Activated T-cell treated with anti-CD3 and anti-CD28 coated beads, Interleukin-2, amount 50 U/mL, for 72 hours (primary cell): ENCODE measurements at places on chromosomes 12 and 14.

GRCh38 chr12:65605019-65605418 is 219.3 kb upstream of the HMGA2 start:
- H3K27me3 ChIP-seq = peaks cover 38% of the 10 kb centered on the region
- H3K4me3 ChIP-seq = no peak overlapping the region
- no peak for DNase-seq
- H3K27ac ChIP-seq = no peak overlapping the region
- no peaks in the 10 kb centered on the region for H3K36me3 ChIP-seq

GRCh38 chr12:2800046-2800570 is 5.3 kb downstream of the FKBP4 start:
- no peak for DNase-seq
- no peak overlapping the region for H3K27ac ChIP-seq
- peaks cover 34% of the 10 kb centered on the region for H3K36me3 ChIP-seq
- peaks cover 32% of the 10 kb centered on the region for H3K4me1 ChIP-seq

- no peaks in the 10 kb centered on the region for H3K27me3 ChIP-seq
- H3K27ac ChIP-seq = no peak overlapping the region
- no peaks in the 10 kb centered on the region for H3K36me3 ChIP-seq
- H3K4me3 ChIP-seq = no peak overlapping the region
- no peak for DNase-seq
These were observed 721.5 kb downstream of the SLC16A7 start for GRCh38 chr12:60317361-60317760.

DNA sequence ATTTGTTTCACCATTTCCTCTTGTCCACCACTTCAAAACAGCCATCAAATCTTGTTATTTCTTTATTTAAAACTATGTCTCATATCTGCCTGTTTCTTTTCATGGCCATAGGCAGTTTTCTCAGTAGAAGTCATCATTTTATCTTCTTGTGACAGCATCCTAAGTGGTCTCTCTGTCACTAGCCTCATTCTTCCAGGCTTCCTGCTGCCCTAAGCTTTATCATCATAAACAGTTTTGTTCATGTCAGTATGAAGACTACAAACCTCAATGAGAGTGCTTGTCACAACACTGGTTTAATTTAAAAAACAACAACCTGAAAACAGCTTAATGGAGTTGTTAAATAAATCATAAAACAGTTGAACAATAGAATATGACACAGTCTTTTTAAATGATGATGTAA is 387.8 kb upstream of the RPL10L start:
- no peak for DNase-seq
- no peak overlapping the region for H3K4me3 ChIP-seq
- no peaks in the 10 kb centered on the region for H3K36me3 ChIP-seq
- no peaks in the 10 kb centered on the region for H3K27me3 ChIP-seq
- no peaks in the 10 kb centered on the region for H3K4me1 ChIP-seq

GRCh38 chr14:64209444-64210131 is 84.6 kb downstream of the ESR2 start:
- H3K27me3 ChIP-seq = no peaks in the 10 kb centered on the region
- no peak overlapping the region for H3K4me3 ChIP-seq
- H3K36me3 ChIP-seq = no peaks in the 10 kb centered on the region
- DNase-seq = no peak
- no peak overlapping the region for H3K27ac ChIP-seq
- H3K4me1 ChIP-seq = no peaks in the 10 kb centered on the region

GRCh38 chr14:73943083-73943482 is 6.8 kb downstream of the FAM161B start:
- no peaks in the 10 kb centered on the region for H3K36me3 ChIP-seq
- no peaks in the 10 kb centered on the region for H3K27me3 ChIP-seq
- H3K4me1 ChIP-seq = no peaks in the 10 kb centered on the region
- H3K4me3 ChIP-seq = no peak overlapping the region
- no peak for DNase-seq
- peak overlapping the region; percentile 1 for H3K27ac ChIP-seq

- peak overlapping the region; percentile 29 for H3K4me3 ChIP-seq
- H3K27me3 ChIP-seq = no peaks in the 10 kb centered on the region
- H3K36me3 ChIP-seq = peaks cover 21% of the 10 kb centered on the region
- peaks cover 83% of the 10 kb centered on the region for H3K4me1 ChIP-seq
- H3K27ac ChIP-seq = peak overlapping the region; percentile 85
- peak; percentile 89 for DNase-seq
These were observed 5.3 kb downstream of the PHB2 start for GRCh38 chr12:6965026-6965661.

DNA sequence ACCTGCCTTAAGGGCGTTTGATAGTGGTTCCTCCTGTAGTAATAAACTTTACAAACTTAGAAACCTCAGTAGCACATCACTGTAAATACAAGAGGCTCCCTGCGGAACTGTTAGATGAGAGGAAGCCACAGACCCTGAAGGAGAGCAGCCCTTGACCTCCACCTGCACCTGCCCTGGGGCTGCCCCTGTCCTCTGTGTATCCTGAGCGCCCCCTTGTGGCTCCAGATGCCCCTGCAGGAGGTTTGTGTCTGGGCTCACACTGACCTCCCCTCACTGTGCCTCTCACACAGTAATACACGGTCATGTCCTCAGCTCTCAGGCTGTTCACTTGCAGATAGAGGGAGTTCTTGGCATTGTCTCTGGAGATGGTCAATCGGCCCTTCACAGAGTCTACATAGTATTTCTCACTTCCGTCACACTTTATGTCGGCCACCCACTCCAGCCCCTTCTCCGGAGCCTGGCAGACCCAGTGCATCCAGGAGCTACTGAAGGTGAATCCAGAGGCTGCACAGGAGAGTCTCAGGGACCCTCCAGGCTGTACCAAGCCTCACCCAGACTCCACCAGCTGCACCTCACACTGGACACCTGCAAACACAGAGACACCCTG is 1059.8 kb downstream of the TMEM121 start:
- H3K36me3 ChIP-seq = no peaks in the 10 kb centered on the region
- peaks cover 8% of the 10 kb centered on the region for H3K4me1 ChIP-seq
- H3K27ac ChIP-seq = no peak overlapping the region

DNA sequence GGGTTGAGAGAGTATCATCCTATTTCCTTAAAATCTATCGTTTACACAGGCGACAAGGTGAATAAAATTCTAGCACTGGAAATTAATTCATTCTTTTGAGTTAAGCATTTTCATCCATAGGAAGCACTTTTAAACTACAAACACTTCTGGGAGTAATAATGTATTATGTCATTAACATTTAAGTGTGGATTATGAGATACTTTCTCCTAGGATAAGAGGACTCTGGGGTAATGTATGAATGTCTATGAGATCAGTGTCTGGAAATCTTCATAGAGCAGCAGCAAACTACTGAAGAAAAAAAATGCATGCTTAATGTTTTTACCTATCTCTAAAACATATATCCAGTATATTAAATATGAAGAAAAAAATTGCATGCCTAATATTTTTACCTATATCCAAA is 86.9 kb downstream of the EPS8 start:
- H3K4me3 ChIP-seq = no peak overlapping the region
- no peaks in the 10 kb centered on the region for H3K27me3 ChIP-seq
- H3K4me1 ChIP-seq = peaks cover 36% of the 10 kb centered on the region

- H3K4me1 ChIP-seq = peaks cover 20% of the 10 kb centered on the region
- H3K36me3 ChIP-seq = no peaks in the 10 kb centered on the region
- H3K27me3 ChIP-seq = no peaks in the 10 kb centered on the region
- no peak for DNase-seq
These were observed 12.2 kb downstream of the KLC1 start for GRCh38 chr14:103641161-103641560.
